ENCODE measurements at places on chromosomes 16 and 17.

- no peak for DNase-seq
These were observed 892 bp downstream of the ABCC1 start for GRCh38 chr16:15950161-15950854.

DNA sequence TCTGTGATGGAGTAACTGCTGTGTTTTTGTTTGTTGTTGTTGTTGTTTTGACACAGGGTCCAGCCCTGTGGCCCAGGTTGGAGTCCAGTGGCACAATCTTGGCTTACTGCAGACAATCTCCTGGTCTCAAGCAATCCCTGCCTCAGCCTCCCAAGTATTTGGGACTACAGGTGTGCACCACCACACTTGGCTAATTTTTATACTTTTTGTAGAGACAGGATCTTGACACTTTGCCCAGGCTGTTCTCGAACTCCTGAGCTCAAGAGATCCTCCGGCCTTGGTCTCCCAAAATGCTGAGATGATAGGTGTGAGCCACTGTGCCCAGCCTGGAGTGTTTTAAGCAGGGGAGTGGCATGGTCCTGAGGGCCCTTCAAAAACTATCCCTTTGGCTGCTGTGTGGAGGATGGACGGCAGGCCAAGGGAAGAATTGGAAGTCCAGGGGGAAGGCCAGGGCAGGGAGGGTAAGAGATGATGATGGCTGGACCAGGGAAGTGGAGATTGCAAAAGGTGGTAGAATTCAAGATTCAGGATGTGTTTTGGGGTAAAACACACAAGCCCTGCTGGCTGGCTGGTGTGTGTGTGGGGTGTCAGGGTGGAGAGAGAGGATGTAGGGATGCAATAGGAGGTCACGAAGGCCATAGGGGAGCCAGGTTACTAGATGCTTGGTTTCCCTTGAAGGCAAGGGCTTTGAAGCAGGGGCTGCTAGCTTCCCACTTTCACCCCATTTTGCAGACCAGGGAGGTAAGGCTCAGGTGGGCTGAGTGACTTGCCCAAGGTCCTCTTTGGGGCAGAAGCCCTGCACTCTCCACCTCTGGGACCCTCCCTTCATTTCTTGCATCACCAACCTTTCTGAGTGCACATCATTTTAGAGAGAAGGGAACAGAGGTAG lies 18.8 kb upstream of the PLLP start:
- no peak for DNase-seq

DNA sequence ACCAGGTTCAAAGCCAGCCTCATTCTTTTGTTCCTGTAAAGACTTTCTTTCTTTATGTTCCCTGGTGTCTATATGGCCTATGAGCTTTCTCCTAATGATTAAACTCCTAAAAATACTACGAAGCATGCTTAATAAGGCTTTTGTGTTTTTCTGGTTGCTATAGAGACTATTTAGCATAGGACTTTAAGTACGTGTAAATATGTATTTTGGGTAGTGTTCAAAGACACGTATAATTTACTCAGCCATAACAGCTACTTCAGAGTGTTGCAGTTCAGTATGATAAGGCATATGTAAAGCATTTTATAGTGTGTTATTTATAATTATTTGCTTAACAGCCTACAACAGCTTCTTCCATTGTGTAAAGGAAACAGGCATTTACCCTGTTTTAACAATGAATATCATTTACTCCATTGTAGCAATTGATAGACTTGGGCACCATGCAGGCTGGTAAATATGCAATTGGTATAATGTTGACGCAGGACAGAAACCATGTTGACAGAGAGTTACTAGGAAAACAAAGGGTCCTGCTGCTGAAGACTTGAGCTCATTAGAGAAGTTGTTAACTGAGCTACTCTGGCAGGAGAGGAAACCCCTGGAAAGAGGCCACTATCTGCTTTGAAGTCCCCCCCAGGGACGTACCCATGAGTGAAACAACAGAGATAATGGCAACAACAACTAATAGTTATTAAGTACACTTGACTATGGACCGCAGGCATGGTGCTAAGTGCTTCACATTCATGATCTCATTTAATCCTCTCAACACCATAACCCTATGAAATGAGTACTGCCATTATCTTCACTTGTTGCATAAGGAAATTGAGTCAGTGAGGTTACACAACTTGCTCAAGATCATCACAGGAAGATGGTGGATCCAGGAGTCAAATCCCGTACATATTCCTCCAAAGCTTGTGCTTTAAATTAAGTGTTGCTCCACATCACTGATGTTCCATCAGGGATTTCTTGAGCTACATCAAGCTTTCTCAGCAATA lies 342.2 kb upstream of the DYNLRB2 start:
- no peak for DNase-seq

DNA sequence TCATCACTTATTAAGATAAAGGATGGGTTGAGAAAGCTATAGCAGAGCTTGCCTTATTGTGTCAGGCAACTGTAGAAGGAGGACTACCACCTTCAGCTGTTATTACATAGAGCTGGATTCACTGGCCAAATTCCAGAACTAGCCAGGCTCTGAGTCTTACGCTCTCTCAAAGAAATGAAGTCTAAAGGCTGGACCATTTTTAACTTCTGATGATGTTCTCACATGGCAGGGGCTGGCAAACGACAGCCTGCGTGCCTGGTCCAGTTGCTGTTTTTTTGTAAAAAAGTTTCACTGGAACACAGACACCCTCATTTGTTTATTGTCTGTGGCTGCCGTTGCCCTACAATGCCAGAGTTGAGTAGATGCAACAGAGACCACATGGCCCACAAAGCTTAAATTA lies 21.2 kb downstream of the TRAF4 start:
- DNase-seq = no peak

GRCh38 chr16:5447734-5448133 lies 350.1 kb upstream of the EEF2KMT start:
- no peak for DNase-seq

GRCh38 chr17:38891441-38891840 lies 21.6 kb downstream of the LASP1 start:
- no peak for DNase-seq

DNA sequence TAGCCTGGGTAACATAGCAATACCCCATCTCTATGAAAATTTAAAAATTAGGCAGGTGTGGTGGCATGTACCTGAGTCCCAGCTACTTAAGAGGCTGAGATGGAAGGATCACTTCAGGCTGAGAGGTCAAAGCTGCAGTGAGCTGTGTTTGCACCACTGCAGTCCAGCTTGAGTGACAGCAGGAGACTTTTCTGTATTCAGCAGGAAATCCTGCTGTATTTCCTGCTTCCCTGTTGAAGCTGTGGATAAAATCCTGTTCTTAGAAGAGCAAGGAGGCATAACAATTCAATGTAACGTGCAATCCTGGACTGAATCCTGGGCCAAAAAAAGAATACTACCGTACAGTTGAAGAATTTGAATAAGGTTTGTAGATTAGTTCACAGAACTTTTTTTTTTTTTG lies 62.2 kb downstream of the FBXL20 start:
- DNase-seq = no peak

GRCh38 chr16:3282103-3282729 lies 1.1 kb upstream of the ZNF263 start:
- DNase-seq = no peak

- no peak for DNase-seq
These were observed 7.3 kb upstream of the ZDHHC7 start for GRCh38 chr16:85018529-85019236.

GRCh38 chr17:77772899-77773358 lies 185.6 kb upstream of the TNRC6C start:
- no peak for DNase-seq

DNA sequence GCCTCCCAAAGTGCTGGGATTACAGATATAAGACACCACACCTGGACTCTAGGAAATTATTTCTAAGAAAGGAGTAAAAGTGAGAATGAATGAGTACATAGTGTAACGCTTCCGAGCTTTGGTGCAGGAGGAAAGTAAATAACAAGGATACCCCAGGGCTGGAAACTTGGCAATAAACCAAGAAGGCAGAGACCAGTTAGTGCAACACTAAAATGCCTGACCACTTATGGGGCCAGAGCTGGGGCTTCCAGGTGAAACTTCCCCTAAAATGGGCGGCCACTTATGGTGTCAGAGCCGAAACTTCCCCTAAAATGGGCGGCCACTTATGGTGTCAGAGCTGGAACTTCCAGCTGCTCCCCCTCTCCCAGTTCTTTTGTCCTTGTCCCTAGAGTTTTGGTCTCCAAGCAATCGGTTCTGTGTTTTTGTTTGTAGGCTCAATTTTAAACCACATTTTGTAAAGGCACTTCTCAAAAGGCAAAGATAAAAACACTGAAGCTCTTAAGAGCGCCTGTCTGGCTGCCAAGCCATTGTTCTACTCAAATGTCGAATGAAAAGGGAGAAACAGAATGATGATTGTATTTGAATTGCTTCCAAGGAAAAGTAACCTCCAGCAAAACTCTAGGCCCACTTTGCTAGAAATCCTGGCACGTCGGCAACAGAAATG lies 63.9 kb downstream of the NXN start:
- no peak for DNase-seq

DNA sequence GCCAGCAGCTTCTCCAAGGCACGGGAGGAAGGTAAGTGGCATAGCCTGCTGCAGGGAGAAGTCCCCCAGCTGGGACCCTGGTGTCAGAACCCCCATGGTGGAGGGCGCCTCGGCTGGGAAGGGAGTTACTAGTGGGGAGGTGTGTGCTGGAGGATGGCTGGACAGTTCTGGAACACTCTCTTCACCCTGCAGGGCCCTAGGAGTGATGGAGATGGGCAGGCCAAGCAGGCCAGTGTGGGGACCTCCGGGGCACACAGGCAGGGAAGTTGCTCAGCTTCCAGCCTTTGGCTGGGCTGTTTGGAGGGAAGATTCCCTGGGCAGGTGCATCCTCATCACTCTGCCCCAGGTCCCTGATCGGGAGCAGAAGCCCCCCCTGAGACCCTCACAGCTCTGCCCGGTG lies 696 bp downstream of the C17orf99 start:
- DNase-seq = no peak

GRCh38 chr16:66293207-66293735 lies 73.2 kb upstream of the CDH5 start:
- DNase-seq = no peak

GRCh38 chr16:75322740-75323139 lies 71.3 kb upstream of the BCAR1 start:
- DNase-seq = no peak

DNA sequence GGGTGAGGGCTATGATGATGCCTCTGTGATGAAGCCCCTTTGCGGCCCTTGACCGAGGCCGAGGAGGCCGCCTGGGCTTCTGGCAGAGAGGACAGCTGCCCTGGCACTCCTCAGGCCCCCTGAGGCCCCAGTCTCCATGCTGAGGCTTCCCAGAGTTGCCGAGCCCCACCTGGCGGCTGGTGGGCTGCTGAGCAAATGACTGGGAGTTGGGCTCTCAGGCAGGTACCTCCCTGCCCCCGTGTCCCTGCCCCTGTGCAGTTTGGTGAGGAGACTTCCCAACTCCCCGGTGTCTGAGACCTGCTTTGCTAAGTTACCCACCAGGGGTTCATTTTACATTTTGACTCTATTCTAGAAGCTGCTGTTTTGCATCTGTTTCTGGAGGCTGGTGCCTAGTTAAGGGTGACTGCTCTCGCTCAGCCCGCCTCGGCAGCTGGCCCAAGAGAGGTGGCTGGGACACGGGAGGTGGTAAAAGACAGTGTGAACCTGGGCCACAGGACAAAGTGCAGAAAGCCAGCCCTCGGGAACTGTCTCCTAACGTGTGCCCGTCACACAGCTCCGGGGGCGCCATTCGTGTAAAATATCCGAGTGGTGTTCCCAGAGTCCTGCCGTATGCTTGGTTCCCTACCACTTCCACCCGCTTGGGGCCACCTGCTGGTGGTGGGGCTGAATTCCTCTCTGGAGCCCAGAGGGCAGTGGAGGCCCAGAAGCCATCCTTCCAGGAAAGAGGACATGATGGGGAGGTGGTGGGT lies 134.5 kb downstream of the RAB11FIP4 start:
- DNase-seq = no peak

GRCh38 chr17:76027159-76027839 lies at the start of gene EVPL:
Gene EVPL (minus strand): TSS chr17:76027306. CDS start chr17:76027198, 108 bp downstream.
- DNase-seq = no peak

- DNase-seq = no peak
These were observed 2.2 kb upstream of the CDH5 start for GRCh38 chr16:66364117-66364958.

GRCh38 chr16:84218176-84218823 lies 21.5 kb downstream of the KCNG4 start:
- no peak for DNase-seq

GRCh38 chr17:69637446-69638156 lies 223.1 kb downstream of the MAP2K6 start:
- no peak for DNase-seq

- DNase-seq = no peak
These were observed 1.5 kb upstream of the CARD14 start for GRCh38 chr17:80168371-80168770.
